Urinary bladder (tissue), 4 donors: ENCODE measurements at places on chromosomes 16 and 17.

DNA sequence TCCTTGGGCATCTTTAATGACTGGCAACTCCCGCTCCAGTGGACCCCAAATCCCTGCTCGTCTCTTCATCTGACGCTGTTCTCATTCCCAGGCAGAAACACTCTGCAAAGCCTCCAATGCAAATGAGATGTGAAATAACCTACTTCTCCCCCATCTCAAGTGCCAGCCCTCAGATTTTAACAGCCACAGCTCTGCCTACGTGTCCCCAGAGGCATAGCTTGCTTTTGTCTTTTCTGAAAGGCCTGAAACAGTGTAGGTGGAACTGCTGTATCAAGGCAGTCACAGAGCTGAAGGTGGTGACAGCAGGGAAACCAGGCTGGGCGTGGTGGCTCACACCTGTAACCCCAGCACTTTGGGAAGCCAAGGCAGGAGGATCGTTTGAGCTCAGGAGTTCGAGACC, 14.7 kb downstream of the RPH3AL start:
- DNase-seq, result no peak

DNA sequence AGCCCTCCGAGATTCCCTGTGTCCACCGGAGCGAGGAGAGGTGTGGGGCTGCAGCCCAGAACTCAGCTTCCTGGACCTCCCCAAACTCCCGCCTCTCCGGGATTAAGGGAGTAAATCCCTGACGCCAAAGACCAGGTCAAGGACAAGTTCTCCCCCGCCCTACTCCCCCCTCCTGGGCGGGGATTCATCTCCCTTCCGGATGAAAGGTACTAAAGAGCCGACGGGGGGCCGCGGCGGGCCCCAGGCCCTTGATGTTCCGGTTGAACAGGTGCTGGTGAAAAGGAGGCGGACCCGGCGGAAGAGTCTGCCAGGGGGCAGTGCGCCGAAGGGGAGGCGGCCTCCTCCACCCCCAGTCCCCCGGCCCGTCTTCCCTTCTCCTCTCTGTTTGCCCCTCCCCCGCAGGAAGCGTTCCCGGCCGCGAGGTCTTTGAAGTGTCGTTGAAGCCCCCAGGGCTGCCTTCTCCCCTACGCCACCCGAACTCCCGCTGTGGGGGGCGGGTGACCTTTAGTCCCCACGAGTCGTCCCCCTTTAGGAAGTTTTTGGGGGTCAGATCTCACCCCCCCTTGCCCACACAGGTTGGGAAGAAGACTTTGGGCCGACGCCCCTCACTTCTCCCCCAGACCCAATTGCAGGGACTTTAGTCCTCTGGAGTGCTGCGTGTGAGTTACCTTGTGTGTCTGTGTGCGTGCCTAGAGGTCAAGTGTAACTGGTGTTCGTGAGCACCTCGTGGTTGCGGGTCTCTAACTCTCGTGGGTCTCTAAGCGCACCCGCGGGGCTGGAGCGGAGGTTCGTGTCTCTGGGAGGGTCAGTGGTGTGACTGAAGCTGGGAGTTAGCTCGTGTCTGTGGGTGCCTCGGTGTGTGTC, 1.1 kb upstream of the MLLT6 start:
- no peak for DNase-seq

GRCh38 chr17:44376124-44376523, 12.5 kb upstream of the FAM171A2 start:
- DNase-seq, result no peak

DNA sequence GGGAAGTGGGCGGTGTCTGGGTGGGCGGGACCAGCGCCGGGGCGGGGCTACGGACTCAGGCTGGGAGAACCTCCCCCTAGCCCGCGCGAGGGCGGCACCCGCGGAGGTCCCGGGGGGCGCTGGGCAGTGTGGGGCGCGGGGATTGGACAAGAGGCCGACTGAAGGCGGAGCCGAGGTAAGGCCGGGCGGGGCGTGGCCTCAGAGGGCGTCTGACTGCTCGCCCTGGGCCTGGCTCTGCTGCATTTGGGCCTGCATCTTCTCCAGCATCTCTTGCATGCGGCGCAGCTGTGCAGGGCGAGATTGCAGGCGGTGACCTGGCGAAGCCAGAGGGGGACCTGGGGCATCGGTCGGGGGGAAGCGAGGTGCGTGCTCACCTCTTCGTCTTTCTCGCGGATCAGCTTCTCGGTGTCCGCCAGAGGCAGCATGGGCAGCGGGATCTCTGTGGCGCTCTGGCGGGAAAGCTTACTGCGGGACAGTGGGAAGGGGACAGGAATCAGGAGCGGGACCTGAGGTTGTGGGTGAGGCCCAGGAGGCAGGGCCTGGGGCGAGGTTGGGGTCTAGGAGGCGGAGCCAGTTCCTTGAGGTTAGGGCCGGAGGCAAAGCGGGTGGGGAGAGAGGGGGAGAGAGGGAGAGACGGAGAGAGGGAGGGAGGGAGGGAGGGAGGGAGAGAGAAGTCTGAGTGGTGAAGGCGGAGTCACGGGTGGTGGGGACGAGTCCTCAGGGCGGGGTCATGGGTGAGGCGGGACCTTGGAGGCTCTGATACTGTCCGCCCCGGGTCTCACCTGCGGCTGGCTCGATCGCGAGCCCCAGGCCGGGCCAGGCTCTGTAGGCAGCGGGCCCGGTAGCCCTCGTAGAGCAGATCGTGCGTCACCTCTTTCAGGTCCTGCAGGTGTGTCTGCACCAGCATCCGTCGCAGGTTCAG, 3.9 kb downstream of the SEPTIN1 start:
- DNase-seq, result peak; percentile 92

GRCh38 chr17:66403846-66404556, 101.6 kb downstream of the PRKCA start:
- no peak for DNase-seq

GRCh38 chr16:3171855-3172593, 16.0 kb upstream of the OR1F1 start:
- DNase-seq, result no peak

- no peak for DNase-seq
These were observed 2.4 kb downstream of the FBRS start for GRCh38 chr16:30660424-30661261.

GRCh38 chr16:28312327-28312726, 20.0 kb downstream of the SBK1 start:
- DNase-seq, result no peak

GRCh38 chr16:10652730-10653590, 41.8 kb downstream of the TEKT5 start:
- no peak for DNase-seq

DNA sequence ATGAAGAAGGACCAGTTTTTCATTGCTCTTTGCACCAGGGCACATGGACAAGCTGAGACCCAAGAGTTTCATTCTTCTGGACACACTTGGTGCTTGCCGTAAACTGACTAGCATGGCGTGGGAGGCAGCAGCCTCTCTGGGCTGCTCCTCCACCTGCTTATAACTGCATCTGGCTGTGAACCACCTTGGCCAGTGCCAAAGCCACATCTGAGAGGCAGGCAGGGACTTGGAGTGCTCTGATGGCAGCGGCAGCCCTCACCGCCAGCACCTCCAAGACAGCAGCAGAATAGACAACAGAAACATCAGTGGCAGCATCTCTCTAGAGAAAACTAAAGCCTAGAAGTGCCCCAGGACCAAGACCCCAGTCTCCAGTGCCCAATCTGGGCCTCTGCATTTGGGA, 4.7 kb downstream of the KRT37 start:
- no peak for DNase-seq
